ENCODE measurements at places on chromosomes 6 and 20. TPM values are rescaled to one million over a fixed set of nuclear protein-coding genes. Genes with fewer than 3 reads are reported as not detected.

DNA sequence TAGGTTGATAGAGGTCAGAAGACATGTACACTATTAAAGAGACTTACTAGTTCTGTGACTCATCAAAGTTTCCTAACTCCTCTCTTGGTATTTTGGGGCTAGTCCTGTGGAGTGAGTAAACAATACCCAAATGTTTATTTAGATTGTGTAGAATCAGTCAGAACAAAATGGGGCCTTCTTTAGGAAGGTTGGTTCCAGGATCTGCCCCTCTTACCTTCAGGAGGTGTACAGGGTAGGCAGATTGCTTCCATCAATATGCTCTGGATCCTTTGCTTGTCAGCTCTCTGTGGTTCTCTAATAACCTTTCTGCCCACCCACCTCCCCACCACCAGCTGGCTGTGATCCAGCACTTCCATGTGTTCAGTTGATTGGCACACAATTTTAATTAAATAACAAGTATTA, 107.0 kb downstream of the POPDC3 start:
- DNase-seq = no peak

DNA sequence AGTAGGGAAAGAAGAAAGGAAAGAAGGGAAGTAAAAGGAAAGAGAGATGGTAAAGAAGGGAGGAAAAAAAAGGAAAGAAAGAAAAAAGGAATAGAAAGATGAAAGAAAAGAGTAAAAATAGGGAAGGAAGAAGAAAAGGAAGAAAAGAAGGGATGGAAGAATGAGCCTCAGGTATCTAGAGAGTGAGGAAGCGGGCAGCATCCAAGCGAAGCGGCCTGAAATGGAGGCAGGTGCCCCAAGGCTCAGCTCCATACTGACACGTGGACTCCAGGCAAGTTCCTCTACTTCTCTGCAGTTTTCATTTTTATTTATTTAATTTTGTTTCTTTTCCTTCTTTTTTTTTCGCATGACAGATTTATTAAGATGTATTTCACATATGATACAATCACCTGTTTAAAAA, 373.1 kb downstream of the ESR1 start:
- no peak for DNase-seq

DNA sequence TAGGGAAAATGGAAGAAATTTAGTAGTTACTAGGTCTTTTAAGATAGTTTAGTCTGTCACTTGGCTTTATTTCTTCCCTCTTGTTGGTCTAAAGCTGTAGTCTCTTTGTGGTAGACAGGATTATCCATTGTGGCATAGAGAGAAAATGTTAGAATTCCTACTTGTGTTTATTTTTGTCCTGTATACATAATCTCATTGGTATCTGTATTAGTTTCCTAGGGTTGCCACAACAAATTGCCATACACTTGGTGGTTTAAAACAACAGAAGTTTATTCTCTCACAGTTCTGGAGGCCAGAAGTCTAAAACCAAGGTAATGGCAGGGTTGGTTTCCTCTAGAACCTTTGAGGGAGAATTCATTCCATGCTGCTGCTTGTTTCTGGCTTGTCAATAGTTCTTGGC, 119.4 kb downstream of the ZFAND3 start:
- no peak for DNase-seq

DNA sequence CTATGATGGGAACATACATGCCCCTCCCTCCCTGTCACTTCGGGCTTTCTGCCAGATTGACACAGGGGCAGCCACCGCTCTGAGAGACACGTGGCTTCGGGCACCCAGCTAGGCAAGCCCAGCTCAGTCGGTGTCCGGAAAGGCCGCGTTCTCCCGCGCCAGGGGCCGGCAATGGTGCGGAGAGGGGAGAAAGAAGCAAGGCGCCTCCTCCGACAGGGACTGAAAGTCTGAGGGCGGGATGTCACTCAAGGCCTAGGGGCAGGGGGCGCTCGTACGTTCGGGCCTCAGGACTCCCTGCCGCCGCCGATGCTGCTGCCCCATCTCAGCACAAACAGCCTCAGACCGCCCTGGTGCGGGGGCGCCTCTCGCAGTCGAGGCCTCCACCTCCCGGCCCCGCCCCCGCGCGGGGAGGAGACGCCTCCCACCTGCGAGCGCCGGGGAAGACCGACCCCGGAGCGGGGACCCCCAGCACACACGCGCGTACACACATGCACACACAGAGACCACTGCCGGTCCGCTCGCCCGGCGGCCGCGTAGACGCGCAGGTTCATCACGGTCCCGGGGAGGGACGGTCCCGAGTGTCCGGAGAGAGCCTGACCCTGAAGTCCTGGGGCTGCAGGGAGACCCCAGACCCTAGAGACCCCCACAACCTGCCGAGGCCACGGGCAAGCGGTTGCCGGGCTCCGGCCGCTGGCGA, 1.9 kb downstream of the GRM4 start:
- DNase-seq = no peak

- no peak for DNase-seq
Measured at GRCh38 chr20:45066372-45066771, 34.6 kb downstream of the KCNS1 start.

GRCh38 chr6:5234874-5235273, 25.9 kb downstream of the LYRM4 start:
- DNase-seq = no peak

DNA sequence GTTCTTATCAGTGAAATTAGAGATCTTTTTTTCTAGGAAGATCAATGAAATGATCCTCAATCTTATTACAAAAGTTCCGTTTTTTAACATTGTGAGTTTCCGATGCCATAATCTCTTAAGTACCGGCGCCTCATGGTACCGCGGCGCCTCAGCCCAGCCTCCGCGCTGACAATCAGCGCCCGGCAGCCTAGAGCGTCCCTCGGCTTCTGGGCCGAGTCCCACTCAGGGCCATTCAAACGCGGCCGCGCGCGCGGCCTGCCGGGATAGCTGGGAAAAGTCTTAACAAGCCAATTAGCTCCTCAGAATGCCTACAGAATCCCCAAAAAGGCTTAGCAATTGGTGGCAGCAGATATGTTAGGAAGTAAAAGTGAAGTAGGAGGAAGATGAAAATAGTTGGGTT, 204.8 kb downstream of the ADGB start:
- no peak for DNase-seq

- no peak for DNase-seq
Measured at GRCh38 chr6:132300323-132300949, 100.8 kb downstream of the MOXD1 start.

DNA sequence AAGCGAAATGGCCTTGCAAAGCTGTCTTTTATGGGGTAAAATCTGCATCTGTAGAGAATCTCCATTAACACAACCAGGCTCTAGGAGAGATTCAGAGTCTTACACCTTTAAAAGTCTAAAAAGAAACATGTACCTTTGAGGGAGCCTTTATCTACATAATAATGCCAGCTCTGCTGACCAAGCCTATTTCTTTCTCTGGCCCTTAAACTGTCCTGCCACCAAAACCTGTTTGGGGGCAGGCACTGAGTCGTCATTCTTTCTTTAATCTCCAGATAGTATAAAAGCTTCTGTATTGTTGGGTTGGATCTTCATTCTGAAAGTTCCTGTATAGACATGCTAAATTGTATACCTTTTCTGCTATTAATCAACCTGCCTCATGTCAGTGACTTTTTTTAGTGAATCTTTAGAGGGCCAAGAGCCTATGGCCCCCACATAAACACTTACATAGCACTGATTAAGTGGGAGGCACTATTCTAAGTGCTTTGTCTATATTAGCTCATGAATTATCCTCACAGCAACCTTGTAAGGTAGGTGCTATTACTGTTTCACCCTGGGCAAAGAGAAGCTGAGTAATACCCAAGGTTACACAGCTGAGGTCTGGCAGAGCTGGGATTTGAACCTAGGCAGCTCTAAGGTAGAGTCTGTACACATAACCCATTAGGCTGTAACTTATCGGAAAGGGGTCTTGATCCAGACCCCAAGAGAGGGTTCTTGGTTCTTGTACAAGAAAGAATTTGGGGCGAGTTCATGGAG, 232.3 kb upstream of the DTNBP1 start:
- no peak for DNase-seq

- DNase-seq = peak; percentile 3
Measured at GRCh38 chr6:43712579-43712978, 25.0 kb upstream of the MRPS18A start.

DNA sequence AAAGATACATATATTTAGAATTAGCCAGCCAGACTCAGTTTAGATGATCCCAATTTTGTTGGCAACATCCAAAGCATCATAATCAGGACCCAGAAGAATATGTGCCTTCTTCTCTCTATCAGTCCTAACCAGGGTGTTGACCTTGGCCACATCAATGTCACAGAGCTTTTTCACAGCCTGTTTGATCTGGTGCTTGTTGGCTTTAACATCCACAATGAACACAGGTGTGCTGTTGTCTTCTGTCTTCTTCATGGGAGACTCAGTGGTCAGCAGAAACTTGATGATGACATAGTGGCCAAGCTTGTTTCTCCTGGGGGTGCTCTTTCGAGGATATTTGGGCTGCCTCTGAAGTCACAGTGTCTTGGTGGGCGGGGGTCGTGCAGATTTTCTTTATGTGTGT, 84.9 kb downstream of the MKKS start:
- no peak for DNase-seq

DNA sequence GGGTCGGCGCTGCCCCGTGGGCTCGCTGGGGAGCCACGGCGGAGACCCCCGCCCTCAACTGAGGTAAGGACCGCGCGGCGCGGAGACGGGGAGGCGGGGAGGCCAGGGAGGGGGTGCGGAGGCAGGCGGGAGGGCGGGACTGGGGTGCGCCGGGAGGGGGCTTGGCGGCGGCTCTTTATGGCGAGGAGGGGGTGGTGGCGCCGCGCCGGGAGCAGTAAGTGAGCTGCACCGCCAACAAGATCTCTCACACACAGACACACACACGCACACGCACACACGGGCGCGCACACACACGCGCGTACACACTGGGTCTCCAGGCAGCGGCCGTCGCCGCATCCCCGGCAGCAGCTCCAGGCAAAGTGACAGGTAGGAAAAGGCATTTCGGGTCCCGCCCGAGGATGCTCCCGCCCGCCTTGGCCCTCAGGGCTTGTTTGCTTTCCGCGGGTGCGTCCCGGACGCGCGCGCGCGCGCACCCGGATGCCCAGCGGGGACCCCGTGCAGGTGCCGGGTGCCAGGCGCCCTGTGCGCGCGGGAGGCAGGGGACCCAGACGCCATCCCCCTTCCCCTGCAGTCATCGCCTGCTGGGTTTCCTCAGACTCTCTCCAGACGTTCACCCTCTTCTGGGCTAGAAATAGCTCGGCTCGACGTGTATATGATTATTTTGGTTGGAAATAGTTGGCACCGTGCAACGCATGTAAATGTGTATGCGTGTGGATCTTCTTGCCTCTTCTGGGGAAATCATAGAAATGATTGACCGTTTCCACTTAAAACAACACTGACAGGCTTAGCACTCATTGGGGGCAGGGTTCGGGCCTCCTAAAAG, at the start of gene PLCB4:
Gene PLCB4 (plus strand): TSS at position 247 of the 823 bp plus-strand sequence. CDS start 238,728 bp downstream, outside the sequence.
- peak; percentile 78 for DNase-seq

DNA sequence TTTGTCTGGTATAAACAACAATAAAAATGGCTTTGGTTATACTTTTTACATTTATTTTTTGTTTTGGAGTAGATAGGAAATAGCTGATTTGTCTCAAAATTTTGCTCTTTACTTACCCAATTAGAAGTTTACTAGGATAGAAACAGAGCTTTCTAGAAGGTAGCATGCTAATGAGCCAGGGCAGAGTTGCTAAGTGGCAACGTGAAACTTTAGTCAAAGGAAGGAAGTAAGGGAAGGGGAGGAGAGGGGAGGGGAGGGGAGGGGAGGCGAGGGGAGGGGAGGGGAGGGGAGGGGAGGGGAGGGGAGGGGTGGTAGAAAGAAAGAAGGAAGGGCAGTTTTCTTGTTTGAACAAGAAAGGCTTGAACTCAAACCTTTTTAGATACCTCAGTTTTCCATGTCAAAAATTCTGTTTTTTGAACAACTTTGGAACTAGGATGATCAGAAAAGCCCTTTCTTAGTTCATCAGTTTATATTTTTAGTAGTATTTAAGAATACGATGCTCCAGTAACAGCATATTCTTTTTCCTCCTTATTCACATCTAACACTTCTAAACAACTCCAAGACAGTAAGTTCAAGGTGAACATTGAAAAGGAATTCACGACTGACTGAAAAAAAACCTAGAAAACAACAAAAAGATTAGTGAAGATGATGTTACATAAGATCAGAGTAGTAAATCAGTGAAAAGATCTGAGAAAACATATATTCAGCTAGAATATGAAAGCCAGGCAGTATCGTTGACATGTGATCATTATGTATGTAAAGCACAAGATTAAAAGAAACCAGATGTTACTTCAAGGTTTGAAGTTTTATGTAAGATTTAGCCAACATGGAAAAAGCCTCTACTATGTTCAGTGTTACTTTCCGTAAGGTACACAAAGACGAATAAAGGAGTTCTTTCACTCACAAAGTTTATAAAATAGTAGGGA, 263.4 kb downstream of the ARHGAP18 start:
- DNase-seq = no peak

DNA sequence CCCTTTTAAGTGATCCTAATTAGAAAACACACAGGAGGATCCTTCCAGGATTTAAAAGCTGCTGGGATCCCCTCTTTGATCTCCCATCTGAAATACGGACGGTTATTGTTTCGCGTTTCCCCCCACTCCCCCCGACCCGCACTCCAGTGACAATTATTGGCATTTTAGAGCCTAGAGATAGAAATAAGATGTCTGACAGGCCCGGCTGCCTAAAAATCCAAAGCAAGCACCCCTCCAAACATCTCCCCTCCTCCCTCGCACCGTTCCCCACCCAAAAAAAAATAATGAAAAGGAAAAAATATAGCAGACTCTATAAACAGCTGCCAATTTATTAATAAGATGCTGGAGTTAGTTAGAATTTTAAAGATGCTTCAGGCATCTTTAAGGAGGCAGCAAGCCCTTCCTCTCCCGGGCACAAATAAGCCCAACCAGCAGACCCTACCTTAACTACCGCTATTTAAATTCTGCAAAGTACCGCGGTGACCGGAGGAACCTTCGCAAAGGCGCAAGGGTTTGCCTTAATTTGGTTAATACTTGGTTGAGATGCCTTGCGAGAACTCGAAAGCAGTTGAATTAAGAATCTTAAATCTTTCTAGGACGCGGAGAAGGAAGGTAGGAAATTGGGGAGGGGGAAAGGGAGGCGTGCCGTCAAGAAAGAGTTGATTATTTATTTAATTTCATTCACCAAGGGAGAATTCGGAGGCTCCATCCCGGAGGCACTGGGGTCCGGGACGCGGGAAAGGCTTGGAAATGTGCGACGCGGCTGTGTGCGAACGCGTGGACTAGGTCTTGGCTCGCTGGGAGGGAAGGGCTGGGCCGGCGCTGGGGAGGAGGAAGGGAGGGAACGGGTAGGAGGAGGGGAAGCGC, 1.5 kb upstream of the ISM1 start:
- DNase-seq = no peak

- no peak for DNase-seq
Measured at GRCh38 chr6:53433261-53433950, 84.7 kb upstream of the ELOVL5 start.

GRCh38 chr6:54217018-54217417, 91.2 kb upstream of the TINAG start:
- DNase-seq = no peak

- no peak for DNase-seq
Measured at GRCh38 chr6:44002593-44003344, 124.5 kb downstream of the MRPL14 start.

The ROS1 gene
- total RNA-seq = 0.05 TPM

All from cardiac septum (tissue), 1 donor.